ENCODE measurements at places on chromosomes 3 and 15.

DNA sequence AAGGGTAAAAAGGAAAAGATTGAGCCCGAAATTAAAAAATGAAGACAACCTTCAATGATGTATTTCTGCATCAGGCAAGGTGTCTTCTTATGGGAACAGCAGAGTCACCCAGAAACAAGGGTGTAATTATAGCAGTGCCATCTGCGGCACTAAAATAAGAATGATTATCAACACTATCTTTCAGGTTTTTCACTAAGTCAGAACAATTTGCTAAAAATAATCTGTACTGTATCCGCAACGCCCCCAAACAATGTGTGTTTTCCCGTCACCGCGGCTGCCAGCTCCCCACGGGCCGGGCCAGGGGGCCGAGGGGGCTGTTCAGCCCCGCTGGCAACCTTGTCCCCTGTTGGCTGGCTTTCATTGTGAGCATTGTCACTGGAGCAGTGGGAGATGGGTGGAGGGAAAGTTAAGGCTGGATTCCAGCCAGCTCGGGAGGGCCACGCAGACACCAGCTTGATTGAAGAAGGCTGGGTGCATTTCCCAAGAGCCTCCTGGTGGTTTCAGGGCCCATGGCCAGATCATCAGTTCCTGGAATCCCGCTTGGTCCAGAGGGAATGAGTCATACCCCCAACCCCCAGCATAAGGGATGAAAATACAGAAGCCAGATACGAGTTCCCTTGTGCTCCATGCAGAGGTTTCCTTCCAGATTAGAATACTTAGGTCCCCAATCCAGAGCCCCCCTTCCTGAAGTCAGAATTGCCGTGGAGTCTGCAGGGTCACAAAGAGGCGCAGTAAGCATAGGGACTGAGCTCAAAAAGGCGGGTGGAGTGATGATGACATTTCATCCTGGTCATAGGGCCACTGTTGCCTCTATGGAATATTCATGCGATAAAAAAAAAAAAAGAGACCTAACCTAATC is 90.2 kb upstream of the KLF13 start:
- peak; percentile 56 for DNase-seq

DNA sequence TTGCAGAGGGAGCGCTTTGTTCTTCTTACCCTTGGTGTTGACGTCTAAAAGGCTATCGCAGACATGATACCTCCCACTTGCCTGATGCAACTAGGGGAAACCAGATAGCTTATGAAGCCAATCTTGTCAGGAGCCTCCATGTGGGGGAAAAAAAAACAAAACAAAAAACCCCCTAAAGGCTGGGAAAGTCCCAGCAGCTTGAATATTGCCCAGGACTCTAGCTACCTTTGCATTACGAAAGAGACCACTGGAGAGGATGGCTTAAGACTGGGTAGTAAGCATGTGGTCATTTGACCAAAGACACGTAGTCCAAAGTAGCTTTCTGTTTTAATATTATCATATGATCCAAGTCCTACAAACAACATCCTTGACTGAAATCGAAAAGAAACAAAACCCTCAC is 120.7 kb upstream of the WNT5A start:
- DNase-seq = no peak

- DNase-seq = no peak
Measured at GRCh38 chr3:35601959-35602358, 37.4 kb upstream of the ARPP21 start.

- no peak for DNase-seq
Measured at GRCh38 chr15:90142216-90143165, 40.2 kb upstream of the IDH2 start.

DNA sequence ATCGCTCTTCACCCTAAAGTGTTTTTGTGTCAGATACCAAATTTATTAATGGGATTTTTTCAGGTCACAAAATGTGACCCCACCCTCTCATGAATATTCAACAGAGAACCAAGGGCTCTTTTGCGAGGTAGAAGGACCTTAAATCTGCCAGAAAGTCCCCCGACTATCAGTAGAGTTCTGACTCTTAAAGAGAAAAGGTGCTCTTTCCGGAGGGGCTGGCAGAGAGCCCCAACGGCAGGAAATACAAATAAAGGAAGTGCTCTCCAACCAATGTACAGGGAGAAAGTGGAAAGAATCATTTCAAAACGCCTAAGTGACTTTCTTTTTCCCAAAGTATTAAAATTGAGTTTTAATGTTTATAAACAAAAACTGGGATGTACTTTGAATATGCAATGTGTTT is 517.2 kb downstream of the FOXP1 start:
- DNase-seq = no peak

GRCh38 chr15:97991972-97992541 is 31.6 kb downstream of the ARRDC4 start:
- DNase-seq = no peak

DNA sequence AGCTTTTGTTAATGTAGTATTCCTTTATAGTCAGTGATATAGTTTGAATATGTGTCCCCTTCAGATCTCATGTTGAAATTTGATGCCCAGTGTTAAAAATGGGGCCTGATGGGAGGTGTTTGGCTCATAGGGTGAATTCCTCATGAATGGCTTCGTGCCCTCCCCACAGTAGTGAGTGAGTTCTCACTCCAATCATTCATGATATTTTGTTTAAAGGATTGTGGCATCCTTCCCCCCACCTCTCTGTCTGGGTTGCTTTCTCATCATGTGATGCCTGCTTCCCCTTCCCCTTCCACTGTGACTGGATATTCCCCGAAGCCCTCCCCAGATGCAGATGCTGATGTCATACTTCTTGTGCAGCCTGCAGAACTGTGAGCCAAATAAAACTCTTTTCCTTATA is 649.8 kb upstream of the NR2F2 start:
- no peak for DNase-seq

DNA sequence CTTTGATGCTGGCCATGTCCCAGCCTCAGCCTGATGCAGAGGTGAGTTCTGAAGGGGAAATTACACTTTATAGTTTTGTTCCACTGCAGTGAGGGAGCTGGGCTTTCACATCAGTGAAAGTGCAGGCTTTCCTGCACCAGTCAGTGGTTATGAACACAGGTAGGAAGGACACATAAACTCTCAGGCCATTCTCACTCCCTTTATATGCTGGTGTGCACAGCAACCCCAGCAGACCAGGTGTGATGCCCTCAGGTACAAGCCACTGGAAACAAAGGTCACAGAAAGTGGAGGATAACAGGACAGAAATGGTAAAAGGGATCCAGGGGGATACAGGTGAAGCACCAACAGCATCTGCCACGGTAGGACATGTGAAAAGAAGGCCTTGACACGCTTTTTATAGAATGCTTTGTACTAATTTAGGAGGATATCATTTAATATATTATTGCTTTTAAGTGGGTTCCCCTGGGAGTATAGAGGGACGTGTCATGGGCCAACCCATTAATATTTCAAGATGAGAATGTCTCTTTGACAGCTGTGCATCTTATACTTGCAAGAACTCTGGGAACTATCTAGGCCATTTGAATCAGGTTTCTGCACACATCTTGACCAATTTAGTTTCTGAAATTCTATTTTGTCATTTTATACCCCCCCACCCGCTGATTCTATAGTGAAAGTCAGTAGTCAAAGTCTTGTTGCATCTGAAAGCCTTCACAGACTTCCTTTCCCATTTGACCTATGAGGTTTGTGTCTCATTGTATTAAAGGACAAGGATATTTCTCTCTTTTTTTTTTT is 25.0 kb upstream of the BLM start:
- no peak for DNase-seq

- DNase-seq = no peak
Measured at GRCh38 chr15:66644000-66644787, 57.8 kb upstream of the SMAD6 start.

DNA sequence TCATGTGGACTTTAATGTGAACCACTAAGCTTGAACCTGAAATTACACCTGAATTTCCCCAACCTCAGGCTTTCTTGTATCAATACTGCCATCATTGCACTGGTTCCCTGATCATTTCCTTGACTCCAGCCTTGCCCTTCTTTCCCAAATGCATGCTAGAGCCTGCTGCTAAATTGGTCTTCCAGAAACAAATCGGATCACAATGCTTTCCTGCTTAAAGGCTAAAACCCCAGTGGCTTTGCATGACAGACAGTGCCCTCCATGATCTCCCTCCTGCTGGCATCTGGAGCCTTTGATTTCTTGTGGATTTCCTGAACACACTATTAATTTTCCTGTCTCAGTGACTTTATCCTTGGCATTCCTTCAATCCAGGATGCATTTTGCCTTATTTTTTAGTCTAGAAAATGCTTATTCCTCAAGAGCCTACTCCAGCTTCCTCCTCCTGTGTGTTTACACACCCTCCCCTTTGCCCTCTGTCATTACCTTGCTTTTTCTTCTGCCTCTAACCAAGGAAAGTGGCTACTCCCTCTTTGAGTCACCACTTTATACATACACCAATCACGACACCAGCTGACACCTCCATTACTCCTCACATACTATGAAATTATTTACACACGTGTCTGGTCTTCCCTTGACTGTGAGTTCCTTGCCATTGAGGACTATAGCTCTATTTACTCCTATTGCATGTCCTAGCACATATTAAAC is 214.6 kb downstream of the KCNAB1 start:
- DNase-seq = no peak
